ENCODE measurements at places on chromosomes 7 and 10.

DNA sequence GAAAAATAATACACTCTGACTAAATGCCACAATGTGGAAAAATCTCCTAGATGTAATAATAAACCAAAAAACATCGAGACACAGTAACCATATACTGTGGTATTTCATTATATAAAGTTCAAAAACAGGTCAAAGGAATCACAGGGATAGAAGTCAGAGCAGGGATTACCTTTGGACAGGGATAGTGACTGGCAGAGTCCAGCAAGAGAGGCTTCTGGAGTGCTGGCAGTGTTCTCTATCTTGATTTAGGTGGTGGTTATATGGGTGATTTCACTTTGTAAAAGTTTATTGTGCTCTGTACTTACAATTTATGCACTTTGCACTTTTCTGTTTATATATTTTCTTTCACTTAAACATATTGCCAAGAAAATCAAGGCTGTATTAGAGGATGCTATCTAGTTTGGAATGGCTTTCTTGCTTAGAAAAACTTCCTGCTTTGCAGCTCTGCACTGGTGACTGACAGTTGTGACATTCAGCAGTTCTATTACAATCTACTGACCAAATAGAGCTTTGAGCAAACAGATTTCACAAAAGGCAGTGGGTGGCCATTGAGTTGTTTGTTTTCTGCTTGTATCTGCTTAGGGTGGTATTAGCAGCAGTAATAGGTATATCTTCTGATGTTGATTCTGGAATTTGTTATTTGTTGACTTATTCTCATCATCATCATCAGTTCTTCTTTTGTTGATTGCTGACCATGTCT lies 263.6 kb upstream of the LRGUK start:
- no peak for DNase-seq

DNA sequence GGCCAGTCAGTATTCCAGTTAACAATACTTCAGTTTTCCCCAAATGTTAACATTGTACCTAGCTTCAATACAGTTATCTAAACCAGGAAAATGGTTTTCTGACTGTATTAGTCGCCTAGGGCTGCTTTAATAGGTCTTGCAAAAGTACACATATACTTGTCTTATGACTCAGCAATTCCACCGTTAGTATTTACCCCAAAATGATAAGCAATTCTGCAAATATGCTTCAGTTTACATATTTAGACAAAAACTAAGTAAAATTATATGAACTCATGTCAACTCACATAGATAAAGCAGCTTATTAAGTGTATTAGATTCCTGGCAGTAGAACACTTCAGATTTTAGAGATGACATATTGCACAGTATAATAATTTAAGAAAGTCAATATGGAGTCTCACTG lies 363.3 kb downstream of the ARL4A start:
- DNase-seq = no peak

DNA sequence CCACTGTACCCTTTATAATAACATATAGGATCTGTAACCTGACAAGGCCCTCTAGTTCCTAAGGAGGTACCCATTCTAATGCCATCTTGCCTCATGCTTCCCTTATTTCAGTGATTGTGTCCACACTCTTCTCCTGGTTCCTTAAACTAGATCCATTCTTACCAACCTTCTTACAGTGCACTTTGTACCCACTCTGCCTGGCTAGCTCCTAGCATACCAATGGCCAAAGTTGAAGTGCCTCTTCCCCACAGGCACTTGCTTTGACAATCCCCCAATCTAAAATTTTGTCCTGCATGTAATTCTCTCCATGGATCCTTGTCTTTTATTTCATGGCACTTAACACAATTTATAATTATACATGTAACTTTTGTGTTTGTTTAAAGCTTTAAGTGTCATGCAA lies 40.9 kb downstream of the CCDC71L start:
- DNase-seq = no peak

GRCh38 chr7:14765731-14766130 lies 136.8 kb downstream of the DGKB start:
- no peak for DNase-seq

- no peak for DNase-seq
Observed at GRCh38 chr10:54159924-54160323, 641.1 kb downstream of the PCDH15 start.

- no peak for DNase-seq
Observed at GRCh38 chr7:95527033-95527775, 41.5 kb downstream of the ASB4 start.

GRCh38 chr7:69640925-69641594 lies 42.8 kb downstream of the AUTS2 start:
- no peak for DNase-seq

GRCh38 chr7:17015598-17016031 lies 133.8 kb upstream of the AGR3 start:
- DNase-seq = no peak

DNA sequence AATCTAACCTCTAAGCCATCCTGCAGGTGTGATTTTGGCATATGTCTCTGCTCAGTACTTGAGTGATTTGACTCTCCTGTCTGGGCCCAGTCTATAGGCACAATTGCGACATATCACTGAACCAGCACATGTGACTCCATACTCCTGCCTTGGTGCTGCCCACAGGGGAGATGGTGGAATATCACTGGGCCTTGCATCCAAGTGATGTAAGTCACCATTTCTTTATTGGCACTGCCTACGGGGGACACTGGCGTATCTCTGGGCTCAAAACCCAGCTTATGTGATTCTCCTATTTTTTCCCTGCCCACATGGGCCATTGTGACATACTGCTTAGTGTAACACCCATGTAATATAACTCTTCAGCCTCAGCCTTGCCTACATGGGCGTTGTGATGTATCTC lies 48.1 kb upstream of the ZNF680 start:
- DNase-seq = no peak

DNA sequence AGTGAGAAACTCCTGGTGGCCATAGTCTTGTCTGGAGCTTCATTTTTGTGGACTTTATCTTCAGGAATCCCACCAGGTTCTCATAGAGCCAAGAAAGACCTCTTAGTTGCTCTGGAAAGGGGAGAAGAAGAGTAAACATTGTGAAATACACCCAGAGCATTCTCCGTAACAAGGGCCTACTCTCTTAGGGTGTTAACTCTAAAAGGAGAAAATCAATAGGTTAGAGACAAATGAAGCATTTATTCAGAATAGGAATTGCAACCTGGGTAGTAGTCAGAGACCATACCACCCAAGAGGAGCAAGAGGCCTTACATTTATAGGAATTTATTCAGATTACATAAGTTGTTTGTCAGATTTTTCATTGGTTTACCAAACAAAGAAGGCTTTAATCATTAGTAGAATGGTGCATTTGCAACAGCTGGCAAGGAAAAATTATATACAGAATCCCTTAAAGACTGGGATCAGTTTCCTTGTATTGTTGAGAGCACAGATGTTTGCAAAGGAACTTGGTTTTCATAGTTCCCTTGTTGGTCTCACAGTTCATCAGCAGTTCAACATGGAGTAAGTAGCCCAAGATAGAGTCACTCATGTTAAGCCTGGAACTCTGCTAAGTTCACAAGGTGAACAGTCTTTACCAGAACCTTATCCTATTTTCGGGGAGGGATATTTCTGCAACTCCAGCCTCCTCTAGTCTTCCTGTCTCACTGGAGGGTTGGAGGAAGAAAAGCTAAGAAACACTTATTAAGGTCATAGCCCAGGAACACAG lies 53.2 kb upstream of the TMEM140 start:
- DNase-seq = no peak

- DNase-seq = no peak
Observed at GRCh38 chr7:111363099-111363498, 199.2 kb downstream of the IMMP2L start.

DNA sequence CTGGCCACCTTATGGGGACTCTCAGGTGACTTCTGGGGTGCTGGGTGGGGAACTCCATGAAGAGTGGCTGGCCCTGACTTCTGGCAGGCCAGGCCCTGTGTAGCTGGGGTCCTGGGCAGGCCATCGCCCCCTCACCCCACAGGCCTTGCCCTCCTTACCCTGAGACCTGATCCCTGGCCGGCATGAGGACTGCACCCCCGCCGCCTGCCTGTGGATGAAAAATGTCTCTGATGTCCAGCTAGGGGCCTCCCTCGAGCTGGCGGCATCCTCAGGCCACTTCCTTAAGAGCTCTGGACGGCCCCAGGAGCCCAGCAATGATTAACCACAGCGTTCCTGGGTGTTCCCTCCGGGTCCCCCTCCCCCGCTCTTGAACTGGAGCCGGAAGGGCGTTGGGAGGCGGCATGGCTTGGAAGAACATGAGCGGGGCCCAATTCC lies 31.8 kb upstream of the SHH start:
- no peak for DNase-seq

Measured in T1000 (cell line).